ENCODE measurements at places on chromosomes 5 and 9.

DNA sequence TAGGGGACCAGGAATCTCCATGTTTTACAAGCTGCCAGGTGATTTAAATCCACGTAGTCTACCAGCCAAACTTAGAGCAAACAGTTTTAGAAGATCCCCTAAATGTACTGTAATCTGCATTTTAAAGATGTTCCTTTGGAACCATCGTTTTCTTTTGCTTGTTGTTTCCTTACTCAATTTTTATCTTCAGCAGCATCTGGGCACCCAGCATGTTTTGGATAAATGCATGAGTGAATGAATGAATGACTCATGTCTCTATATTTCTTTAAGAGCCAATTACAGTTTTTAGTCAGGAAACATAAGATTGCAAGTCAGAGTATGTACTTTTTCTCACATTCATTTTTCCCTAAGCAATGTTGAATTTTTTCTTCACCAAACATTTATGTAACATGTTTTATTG lies 123.0 kb downstream of the HACD4 start:
- DNase-seq: no peak

GRCh38 chr9:36450110-36450732 lies 50.2 kb upstream of the RNF38 start:
- DNase-seq: peak; percentile 57

DNA sequence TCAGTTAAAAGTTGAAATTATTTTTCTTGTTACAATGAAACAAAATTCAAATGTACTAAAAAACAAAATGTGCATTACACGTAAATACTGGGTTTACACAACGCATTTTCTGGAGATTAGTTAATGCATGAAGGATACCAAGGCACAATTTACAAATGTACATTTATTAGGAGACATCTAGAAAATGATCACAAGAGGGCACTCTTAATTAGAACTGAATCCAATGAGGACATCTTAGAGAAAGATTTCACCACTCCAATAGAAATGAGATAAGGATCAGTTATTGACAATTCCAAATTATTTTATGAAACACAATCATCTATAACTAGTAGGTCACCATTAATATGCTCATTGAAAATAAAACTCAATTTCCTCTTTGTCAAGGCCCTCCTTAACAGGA lies 36.6 kb upstream of the CDH12 start:
- DNase-seq: no peak

DNA sequence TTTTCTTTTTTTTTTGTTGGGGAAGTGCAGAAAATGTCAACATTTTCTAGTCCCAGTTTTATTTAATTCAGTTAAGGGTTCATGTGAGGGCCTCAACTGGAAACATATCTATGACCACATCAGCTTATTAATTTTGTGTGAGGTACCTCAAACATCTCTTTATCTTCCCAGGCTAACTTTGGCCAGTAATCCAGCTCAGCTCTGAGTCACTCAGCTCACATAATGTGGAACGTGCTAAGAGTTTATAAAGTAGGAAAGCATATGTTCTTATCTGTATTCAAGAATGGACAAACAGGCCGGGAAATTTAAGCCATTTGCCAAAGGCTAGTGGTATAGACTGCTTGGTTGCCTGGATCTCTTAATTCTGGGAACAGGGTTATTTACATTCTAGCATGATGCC lies 118.4 kb downstream of the INSYN2B start:
- DNase-seq: no peak

GRCh38 chr5:78514427-78515330 lies 133.9 kb downstream of the LHFPL2 start:
- DNase-seq: no peak

DNA sequence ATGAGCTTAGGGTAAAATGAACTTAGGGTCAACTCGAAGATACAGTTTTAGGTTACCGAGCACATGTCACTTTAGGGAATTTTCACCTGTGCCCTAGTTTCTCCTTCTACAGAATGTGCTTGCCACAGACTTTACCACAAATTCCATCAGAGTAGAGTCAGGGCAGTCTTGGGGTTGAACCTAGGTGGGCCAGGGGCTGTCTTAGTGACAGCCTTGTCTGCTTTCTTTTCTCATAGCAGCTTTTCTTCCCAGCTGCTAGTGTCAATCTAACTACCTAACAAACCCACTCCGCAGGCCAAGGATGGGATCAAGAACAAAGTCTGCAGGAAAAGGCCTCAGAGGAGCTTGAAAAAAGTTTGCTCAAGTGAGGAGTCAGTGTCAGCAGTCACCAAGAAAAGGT lies 458.1 kb upstream of the CDH18 start:
- no peak for DNase-seq

- DNase-seq: no peak
Observed at GRCh38 chr5:145915970-145916638, 20.3 kb upstream of the SH3RF2 start.

- DNase-seq: no peak
Observed at GRCh38 chr9:128987805-128988204, 40.3 kb downstream of the NUP188 start.

- DNase-seq: no peak
Observed at GRCh38 chr5:147901599-147902039, 4.7 kb downstream of the C5orf46 start.

DNA sequence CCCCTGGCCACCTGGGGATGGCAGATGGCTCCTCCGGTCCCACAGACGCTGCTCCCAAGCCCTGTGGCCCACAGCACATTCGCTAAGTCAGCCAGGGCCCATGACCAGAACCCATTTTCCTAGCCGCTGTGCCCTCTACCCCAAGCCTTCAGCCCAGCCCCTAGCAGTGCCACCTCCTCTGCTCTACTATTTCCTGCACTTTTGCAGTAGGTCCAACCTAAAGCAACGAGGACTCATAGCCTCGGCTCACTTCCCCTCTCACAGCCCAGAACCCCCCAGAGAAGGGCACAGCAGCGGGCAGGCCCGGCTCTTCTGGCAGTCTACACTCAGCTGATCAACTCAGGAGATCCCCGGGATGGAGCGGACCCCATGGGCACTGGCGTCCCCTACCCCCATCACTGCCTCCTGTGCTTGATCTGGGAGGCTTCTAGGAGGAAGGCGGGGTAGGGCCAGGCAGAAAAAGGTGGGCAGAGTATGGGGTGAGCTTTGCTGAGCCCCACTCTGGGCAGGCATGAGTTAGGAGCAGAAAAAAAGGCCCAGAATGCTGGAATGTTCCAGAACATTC lies 111.2 kb downstream of the ZNF354C start:
- no peak for DNase-seq

GRCh38 chr5:73176250-73176649 lies 3.3 kb downstream of the TMEM174 start:
- DNase-seq: no peak

- DNase-seq: no peak
Observed at GRCh38 chr5:72177538-72177937, 70.3 kb downstream of the MAP1B start.

DNA sequence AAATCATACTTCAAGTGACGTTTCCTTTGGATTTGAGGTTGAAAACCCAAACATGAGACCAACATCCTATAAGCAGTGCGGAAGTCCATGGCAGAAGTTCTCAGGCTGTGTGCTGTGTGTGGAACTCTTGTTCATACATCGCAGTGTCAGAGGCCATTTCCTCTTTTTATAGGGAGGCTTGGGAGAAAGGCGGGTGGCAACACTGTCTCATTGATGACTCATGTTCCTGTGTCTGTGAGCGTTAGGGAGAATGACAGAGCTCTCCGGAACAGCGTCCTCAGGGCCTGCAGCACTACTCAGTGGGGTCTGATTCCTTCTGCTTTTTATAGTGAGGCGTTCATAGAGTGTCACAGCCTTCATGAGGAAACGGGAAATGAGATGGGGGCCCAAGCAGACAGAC lies 98.8 kb upstream of the BASP1 start:
- DNase-seq: peak; percentile 41

DNA sequence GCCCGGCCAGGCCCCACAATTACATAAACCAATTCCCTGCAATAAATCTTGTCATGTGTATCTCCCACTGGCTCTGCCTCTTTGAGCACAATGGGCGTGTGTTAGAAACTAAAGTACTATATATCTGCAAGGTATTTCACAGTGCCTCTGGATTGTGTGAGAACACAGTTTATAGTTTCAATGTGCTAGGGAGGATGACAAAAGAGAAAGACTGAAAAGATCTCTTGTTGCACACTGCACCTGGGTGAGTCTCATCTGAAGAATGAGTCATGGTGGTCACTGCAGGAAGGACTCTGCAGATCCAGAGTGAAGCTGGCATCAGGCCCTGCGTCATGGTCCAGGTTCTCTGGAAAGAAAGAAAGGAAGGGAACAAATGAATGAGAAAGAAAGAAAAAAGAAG lies 20.7 kb upstream of the CTSV start:
- no peak for DNase-seq

- DNase-seq: no peak
Observed at GRCh38 chr5:111301264-111301663, 77.1 kb downstream of the CAMK4 start.

GRCh38 chr9:444528-444927 lies 229.9 kb downstream of the DOCK8 start:
- no peak for DNase-seq

DNA sequence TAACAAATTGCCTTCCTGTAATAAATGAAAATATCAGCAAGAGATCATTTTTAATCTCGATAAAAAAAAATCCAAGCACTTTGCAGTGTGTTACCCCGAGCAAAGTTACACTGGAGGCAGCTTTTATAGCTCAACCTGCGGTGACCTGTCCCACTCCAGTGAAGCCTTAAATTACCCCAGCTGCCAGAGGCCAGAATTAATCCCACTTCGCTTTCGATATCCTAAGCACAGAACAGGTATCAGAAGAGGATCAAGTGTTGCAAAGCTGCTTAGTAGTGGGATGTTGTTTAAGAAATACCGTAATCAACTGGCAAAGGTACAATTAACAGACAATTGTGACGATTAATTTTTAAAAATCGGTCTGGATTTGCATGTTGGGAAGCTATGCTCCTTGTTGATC lies 314.0 kb downstream of the AGTPBP1 start:
- DNase-seq: no peak
